Inflammatory macrophage treated with lipopolysaccharide for 4 hours (primary cell): ENCODE measurements at places on chromosomes 6 and 20.

DNA sequence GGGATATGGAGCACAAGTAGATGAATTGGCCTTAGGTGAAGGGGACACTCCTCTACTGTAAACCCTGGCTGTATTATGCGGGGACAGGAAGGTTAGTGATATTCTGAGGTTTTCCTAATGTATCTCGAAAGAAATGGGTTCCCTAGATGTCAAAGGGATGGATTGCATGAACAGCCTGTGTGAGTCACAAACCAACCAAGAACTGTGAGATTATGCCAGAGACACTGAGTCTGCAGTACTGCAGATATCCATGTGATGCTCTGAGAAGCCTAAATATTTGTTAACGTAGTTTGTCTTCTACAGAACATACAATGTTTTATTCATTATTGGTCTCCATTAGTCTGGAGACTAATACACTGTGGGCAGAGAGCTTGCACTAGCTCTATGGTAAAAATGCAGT, 182.2 kb downstream of the AKAP7 start:
- no peak for DNase-seq

DNA sequence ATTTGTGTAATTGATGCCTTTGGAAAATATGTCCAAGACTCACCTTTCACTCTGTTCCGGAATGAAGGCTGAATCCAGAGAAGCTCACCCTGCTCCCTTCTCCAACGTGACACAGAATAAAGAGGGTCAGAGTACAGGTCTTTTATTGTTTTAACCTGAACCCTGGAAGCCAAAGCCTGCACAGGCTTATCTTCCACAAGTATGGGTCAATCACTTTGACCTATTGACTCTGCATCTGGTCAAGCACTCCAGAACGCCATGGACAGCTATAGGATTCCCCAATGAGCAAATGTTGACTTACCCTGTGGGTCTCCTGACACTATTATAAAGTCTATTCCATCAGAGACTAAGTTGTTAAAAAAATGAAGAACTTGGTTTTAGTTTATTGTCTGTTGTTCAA, 158.4 kb upstream of the MYLIP start:
- DNase-seq, result no peak

- no peak for DNase-seq
Measured at GRCh38 chr6:28600245-28600644, 74.6 kb downstream of the GPX5 start.

DNA sequence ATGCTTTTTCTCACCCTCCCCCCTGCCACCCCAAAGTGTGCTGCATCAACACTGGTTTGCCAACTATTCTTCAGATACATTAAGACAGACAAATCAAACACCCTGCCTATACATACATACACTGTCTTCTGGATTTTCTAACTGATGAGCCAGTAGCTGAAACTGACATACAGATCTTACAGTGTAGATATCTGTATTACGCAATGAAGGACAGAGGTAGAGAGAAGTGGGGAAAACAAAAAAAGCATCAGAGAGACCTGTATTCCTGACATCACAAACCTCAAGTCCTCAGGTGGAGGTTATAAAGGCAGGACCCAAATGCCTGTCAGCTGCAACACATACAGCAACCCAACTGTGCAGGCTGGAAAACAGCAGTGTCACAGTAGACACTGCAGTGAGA, 535.4 kb downstream of the HACE1 start:
- no peak for DNase-seq

- DNase-seq, result peak; percentile 78
Measured at GRCh38 chr20:45510242-45510862, 5.1 kb downstream of the SPINT3 start.

DNA sequence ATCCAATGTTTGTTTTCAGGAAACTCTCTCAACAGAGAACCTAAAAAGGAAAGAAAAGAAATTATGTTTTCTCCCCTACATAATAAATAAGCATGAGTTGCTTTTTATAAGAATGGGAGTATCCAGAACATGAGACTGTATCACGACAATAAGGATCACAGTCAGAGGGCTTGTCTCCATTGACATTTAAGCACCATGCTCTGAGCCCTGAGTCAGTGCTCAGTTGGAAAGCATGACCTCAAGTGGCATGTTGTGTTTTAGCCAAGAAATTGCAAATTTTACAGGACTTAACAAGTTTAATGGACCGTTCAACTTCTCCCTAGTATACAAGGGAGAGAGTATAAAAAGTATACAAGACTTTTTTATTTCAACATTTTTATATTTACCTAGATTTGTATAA, 431.6 kb downstream of the GJA1 start:
- DNase-seq, result no peak

- DNase-seq, result no peak
Measured at GRCh38 chr6:1679031-1679687, 69.4 kb downstream of the FOXC1 start.

DNA sequence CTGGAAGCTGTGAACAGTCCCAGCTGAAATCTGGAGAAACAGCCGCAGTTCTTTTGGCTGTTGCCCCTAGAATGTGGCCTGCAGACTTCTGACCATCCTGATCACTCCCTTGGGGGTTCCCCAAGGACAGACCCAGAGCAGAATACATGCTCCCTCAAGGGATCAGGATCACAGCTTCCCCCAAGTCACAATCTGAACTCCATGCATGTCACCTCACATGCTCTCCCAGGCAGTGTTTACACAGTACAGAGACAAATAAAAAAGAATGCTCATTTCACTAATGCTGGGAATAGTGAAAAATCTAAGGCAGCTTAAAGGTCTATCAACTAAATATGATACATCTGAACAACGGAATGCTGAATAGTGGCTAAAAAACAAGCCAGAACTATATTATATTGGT, 20.5 kb downstream of the SPAG4 start:
- no peak for DNase-seq

- DNase-seq, result no peak
Measured at GRCh38 chr20:652615-653109, 338 bp downstream of the SRXN1 start.

DNA sequence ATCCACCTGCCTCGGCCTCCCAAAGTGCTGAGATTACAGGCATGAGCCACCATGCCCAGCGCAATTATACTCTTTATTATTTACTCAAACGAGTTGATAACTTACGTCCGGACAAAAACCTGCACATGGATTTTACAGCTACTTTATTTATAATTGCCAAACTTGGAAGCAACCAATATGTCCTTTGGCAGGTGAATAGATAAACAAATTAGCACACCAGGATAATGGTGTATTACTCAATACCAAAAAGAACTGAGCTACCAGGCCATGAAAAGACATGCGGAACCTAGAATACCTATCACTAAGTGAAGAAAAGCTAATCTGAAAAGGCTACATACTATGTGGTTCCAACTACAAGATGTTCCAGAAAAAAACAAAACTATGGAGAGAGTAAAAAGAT, 168.1 kb downstream of the ASCC3 start:
- no peak for DNase-seq

DNA sequence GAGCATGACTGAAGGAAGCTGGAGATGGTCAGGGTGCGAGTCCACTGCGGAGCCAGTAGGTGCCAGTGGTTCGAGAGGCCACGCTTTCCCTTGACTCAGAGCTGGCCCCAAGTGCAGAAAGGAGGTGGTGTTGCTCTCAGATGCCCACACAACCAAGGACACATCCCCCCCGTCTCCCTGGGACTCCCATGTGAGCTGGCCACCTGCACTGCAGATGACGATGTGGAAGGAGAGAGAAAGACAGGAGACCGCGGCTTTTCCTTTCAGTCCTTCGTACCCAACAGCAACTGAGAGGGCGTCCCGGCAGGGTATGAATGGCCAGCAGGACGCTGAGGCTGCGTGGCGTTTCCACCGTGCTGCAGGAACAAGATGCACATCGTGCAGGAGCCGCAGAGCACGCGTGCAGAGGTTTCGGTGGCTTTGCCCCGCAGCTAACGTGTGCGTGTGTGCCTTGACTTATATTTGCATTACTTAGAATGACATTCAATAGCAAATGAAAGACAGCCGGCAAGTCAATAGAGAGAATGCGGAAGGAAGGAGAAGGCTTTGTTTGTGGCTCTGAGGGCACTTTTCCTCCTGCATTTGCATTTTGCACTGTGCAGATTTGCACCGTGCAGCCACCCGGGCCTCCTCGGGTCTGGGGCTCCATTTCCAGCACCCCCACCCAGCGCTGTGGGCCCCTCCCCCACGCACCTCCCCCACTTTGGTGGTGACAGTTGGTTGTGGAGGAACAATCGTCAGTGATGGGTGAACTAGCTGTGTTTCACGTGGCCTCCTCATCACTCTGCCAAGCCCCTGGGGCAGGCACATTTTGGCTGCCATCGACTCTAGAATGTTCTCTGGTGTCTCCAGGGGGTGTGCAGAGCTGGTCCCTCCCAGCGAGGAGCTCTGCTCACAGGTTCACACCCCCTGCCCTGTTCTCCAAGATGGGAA, 26.4 kb upstream of the BHLHE23 start:
- DNase-seq, result no peak

GRCh38 chr20:45017281-45017680, 51.0 kb downstream of the STK4 start:
- DNase-seq, result no peak
